ENCODE measurements at places on chromosomes 11 and 22. TPM values are rescaled to one million over a fixed set of nuclear protein-coding genes. Genes with fewer than 3 reads are reported as not detected.

- no peak for DNase-seq
These were observed 12.1 kb upstream of the CHORDC1 start for GRCh38 chr11:90234977-90235376.

NNMT gene
- total RNA-seq = 2.4 TPM

DNA sequence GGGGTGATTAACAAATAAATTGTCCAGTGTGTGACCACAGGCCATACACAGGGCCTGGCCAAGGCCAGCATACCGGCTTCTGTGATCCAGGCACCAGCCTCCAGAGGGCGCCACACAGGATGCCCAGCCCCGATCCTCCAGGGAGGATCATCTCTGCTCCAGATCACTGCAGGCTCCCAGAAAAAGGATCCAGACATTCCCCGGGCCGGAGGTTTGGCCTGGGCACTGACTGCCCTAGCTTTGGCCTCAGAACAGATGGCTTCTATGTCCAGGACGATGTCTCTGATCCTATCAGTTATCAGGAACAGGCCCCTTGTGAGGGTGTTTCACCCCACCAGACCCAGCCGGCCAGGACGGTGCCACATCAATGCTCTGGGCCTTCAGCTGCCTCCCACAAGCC, 74.5 kb upstream of the LMO1 start:
- peak; percentile 27 for DNase-seq

C11orf86 gene
- not detected for total RNA-seq

RTN4R gene
- 1.6 TPM for total RNA-seq
